Skeletal muscle cell (primary cell): ENCODE measurements at places on chromosomes 2 and 18.

DNA sequence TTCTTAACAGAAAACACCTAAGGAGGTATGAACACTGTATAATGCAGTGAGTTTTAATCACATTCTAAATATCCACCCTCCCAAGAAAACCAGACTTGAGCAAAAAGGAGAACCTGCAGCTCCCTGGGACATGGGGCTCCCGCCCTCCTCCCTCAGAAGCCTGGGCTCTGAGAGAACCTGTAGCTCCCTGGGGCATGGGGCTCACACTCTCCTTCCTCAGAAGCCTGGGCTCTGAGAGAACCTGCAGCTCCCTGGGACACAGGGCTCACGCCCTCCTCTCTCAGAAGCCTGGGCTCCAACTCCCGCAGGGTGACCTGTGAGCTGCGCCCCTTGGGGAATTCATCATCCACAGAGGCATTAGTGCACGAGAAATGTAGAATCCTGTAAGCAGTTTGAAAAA, 222.9 kb downstream of the SNTG2 start:
- DNase-seq = no peak

DNA sequence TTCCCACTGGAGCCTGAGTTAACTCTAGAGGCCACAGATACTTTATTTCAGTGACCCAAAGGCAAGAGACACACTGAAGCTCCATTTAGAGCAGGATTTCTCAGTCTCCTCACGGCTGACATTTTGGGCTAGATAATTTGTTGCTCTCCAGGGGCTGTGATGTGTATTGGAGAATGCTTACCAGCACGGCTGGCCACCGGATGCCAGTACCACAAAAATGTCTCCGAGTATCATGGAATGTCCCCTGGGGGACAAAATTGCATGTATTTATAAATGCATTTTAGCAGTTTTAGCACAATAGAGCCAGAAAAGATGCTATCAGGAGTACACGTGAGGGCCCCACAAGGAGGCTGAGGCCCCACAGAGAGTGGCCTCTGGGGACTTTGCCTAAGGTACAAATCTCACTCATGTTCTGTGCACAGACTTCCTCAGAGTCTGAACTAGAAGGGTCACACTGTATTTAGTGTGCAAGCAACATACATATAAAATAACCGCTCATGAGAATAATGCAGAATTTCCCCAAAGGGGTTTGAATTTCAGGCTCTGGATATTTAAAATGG, 20.5 kb upstream of the DCC start:
- peak; percentile 54 for DNase-seq

GRCh38 chr2:207408086-207408794, 121.5 kb upstream of the CREB1 start:
- DNase-seq = peak; percentile 27

GRCh38 chr2:74457129-74457548, 1.1 kb upstream of the WBP1 start:
- no peak for DNase-seq

DNA sequence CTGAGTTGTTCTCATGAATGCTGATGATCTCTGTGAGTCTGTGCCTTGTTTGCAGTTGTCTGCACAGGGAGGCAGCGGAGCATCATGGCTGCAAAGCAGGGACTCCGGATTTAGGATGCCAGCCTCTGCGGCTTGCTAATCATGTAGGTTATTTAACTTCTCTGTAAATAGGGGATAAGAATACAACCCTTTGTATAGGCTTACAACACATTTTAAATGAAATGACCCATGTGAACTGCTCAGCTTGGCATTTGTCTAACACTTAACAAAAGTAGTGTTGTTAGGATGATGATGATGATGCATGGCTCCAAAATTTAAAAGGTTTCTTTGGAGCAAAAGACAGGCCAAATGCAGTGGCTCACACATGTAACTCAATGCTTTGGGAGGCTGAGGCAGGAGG, 19.4 kb downstream of the DYTN start:
- no peak for DNase-seq

DNA sequence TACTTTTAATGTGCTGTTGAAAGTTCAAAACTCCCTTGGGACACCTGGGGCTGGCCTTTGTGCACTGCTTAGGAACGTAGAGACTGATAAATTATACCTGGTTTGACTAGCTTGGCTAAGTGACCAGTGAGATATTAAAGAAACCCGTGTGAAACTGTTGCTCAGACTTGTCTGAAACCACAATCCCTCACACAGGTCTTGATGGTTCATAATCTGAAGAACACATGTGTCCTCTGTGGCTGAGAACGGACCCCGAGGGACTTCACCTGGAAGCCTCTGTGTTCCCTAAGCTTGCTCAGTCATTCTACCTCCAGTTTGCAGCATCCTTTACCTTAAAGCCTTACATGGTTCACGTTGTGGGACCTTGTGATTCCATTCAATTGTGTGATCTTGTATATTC, 218.8 kb downstream of the CBLN2 start:
- DNase-seq = no peak

DNA sequence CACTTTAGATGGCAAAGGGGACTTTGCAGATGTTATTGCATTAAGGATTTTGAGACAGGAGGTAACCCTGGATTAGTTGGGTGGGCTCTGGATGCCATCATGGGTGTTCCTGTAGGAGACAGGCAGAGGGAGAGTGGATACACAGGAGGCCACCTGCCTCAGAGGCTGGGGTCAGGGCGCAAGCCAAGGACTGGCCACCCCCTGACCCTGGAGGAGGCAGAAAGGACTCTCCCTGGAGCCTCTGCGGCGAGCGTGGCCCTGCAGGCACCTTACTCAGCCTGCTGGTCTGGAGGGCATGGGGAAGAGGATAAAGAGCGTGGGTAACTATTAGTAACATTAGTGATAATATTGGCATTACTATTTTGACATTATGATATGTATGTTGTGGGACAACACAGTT, 21.6 kb upstream of the OTOS start:
- no peak for DNase-seq

GRCh38 chr18:38698088-38698487, 1132.5 kb upstream of the CELF4 start:
- DNase-seq = no peak

GRCh38 chr18:25459814-25460213, 107.8 kb upstream of the ZNF521 start:
- no peak for DNase-seq

DNA sequence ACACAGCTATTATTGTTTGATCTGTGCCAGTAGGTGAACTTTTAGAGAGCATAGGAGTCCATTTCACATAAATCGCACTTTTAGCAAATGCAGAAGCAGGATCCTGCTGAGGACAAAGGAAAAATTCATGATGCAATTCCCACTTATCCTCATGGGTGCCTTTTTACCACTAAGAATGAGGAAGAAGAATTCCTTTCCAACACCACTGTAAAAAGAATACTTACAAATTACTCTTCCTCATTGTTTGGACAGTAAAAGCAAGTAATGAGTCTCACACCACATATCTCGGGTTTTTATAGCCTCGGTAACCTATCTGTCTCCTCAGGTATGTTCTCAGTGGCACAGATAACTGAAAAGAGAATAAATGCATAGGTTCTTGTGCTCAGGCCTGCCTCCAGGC, 238.5 kb downstream of the MTX2 start:
- DNase-seq = no peak

GRCh38 chr2:70525032-70525431, 28.6 kb downstream of the TGFA start:
- DNase-seq = no peak

DNA sequence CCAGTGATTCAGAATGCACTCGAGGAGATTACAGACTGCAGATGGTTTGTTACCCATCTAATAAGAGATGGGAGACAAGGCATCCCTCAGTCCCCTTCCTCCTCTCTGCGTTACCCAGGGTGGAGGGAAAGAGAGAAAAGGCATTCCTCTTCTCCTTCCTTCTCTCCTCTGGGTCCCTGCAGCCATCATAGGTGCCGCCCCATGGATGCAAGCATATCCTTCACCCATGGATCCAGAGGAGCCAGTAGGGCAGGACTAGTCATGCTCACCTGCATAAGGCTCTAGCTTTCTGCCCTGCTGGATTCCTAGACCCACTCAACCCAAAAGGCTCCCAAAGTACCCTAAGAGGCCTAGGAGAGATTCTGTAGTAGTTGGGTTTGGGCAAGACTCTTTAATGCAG, 20.4 kb downstream of the CMPK2 start:
- no peak for DNase-seq

DNA sequence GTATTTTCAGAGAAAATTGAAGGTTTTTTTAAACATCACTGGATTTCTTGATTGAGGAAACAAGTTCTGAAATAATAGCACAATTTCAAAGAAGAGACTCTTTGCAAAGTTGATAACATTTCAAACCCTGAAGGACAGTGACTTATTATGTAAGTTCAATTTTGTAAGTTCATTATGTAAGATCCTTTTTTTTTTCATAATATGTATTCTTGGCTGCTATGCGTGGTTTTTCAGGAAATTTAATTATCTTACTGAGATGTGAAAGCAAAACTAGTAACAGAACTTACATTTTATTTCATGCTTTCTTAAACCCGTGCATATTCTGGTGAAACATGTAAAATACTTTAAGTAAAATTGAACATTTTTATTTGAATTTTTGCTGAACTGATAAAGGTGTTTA, 65.4 kb downstream of the RIF1 start:
- no peak for DNase-seq

GRCh38 chr2:134074619-134075018, 179.3 kb upstream of the MGAT5 start:
- no peak for DNase-seq

- no peak for DNase-seq
Observed at GRCh38 chr18:26471027-26471426, 77.3 kb downstream of the KCTD1 start.

DNA sequence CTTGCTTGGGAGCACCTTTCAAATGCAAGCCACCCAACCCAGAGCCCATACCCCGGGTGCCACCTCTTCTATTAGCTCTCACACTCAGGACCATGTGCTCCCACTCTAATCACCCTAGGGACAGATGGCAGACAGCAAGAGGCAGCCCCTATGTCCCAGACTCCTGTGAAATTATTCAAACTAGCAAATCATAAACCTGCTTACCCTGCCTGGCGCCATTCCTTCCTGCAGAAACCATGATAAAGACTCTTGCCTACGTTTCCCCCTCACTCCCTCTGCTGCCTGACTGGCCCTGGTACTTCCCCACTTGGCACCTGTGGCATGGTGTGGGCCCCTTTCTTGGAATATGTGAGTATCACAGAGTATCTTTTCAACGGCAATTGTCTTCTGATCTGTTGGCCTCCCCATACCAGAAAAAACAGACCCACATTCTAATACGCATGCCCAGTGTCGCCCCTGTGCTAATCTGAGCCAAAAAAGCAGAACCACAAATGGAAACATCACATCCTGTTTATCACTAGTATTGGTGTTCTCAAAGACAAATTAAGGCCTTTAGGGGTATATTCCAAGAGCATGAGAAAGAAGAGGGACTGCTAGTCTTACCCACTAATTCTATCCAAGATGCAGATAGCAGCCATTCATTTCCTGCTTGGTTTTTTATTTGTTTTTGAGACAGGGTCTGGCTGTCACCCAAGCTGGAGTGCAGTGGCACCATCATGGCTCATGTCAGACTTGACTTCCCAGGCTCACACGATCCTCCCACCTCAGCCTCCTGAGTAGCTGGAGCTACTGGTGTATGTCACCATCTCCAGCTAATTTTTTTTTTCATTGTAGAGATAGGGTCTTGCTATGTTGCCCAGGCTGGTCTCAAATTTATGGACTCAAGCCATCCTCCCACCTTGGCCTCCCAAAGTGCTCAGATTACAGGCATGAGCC, 44.1 kb upstream of the TTC39C start:
- no peak for DNase-seq

- DNase-seq = no peak
Observed at GRCh38 chr2:71747559-71747958, 294.2 kb downstream of the DYSF start.

GRCh38 chr18:40056079-40056692, 1898.8 kb upstream of the PIK3C3 start:
- peak; percentile 53 for DNase-seq

GRCh38 chr2:178891265-178891958, 84.2 kb upstream of the TTN start:
- DNase-seq = no peak

- DNase-seq = peak; percentile 60
Observed at GRCh38 chr2:186544255-186544675, 45.6 kb upstream of the ITGAV start.

DNA sequence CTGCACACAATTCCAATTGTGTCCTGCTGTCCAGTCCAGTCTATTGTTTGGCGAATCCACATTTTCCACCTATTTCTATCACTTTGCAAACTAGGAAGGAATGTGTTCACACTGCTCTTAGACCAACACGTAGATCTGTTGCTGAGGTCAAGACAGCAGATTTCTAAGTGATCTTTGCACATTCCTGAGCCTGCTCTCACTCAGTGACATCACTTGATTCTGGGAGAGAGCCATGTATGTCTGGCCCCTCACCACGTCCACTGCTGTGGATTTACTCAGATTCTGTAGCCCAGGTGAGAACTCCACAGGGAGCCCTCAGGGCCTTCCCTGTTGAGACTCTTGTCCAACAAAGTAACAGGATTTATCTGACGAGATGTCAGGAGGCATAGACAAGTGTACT, 317.2 kb downstream of the TSN start:
- DNase-seq = peak; percentile 23

DNA sequence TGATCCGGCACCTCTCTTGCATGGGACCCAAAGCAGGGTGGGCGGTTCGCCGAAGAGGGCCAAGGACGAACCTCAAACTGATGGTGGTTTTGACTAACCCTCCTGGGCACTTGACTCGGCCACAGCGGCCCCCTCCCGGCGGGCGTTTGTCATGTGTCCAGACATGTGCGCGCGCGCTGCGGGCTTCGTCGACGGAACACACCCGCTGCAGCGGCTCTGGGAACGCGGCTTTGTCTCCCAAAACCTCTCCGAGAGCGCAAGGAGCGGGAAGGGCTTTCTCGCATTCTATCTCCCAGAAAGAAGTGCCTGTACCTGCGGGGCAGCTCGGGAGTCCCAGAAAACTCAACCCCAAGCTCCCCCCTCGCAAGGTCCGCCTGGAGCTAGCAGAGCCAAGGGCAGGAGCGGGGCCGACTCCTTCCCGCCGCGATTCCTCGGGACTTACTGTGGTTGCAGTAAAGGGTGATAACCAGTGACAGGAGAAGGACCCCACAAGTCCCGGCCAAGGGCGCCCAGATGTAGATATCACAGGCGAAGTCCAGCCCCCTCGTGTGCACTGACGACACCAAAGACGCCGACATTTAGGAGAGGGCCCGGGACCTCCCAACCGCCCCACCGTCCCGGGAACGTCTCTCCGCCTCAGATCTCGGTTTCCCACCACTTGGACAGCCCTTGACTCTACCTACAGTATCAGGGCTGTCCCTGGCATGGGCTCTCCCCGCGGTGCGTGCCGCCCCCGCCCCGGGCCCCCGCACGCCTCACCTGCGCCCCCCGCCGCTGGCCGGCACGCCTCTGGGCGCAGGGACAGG, 1.6 kb downstream of the CD8A start:
- DNase-seq = no peak
